ENCODE measurements at places on chromosomes 1 and 21. TPM values are rescaled to one million over a fixed set of nuclear protein-coding genes. Genes with fewer than 3 reads are reported as not detected.

DNA sequence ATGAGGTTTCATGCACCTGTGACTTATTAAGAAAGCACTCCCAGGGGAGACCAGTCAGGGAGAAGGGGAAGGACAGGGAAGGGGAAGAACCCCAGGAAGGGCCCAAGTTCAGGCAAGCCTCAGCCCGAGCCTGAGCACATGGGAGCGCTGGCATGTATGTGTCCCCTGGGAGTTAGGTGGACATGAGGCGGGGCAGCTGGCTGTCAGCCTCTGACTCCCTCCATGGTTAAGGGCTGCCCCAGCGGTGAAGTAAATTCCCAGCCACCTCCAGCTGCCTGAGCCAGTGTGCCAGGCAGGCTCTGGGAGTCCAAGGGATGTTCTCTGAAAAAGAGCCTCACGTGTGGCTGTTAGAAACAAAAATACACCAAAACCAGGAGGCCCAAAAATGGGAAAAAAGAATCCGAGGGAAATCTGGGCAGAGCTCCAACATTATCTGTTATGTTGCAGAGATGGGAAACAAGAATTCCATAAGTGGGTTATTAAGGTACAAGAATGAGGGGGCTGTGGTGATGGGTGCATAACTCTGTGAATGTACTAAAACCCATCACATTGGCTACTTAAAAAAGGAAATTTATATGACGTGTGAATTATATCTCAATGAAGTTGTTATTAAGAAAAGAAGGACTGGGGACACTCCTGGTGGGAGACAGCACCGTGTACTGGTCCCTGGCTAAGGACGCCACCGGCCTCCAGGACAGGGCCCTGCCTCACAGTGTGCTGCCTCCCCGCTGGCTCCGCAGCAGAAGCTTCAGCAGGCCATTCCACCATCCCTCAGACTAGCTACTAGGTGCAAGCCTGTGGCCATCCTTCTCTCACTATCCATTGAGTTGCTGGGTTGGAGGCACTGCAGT is 18.7 kb downstream of the DMRTB1 start:
- DNase-seq, result no peak

ZFYVE9 gene
- total RNA-seq, result 79.1 TPM

SFN gene
- total RNA-seq, result under 0.01 TPM

DNA sequence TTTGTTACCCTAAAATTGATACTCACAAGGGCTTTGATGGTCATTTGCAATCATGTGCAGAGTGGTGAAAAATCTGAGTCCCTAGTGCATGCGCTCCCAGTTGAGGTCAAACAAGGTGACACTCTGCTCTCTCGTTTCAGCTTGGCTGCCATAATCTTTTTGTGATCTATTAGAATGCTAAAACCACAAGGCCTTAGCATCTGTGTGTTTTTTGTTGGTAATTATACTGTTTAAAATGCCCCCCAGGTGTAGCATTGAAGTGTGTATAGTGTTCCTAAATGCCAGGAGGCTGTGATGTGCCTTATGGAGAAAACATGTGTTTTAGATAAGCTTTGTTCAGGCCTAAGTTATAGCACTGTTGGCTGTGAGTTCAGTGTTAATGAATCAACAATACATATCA is 89.3 kb downstream of the PLD5 start:
- no peak for DNase-seq

DCST2 gene
- total RNA-seq, result under 0.01 TPM

DNA sequence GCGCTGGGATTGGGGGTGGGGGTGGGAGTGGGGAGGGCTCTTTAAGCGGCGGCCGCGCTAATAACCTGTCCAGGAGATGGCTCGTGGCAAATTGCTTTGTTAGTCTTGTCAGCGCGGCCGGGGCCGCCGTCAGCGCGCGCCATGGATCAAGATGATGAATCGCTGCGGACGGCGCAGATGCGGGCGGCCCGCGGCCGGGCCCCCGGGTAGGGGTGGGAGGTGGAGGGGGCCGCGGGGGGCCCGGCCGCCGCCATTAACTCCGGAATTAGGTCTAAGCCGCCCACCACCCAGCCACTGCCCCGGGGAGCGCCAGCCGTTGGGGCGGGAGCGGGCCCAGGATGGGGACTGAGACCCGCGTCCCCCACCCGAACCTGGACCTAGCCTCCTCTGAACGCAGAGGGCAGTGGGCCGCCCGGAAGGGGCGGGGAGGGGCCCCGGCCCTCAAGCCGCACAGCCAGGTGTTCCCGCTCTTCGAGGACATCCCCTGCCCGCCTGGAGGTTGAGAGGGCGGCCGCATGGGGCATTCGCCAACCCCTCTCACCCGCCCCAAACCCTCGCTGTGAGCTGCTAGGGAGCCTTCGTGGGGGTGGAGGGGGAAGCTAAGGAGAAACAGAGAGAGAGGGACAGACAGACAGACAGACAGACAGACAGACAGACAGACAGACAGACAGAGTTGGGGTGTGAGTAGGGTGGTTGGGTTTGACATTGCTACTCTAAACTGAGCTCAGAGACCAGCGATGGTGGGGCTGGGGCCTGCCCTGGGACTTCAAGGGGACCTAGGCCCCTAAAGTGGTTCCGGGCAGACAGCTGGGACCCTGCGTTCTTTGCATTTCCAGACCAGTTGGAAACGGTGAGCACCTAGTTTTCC is 3.8 kb upstream of the DMBX1 start:
- no peak for DNase-seq

DNA sequence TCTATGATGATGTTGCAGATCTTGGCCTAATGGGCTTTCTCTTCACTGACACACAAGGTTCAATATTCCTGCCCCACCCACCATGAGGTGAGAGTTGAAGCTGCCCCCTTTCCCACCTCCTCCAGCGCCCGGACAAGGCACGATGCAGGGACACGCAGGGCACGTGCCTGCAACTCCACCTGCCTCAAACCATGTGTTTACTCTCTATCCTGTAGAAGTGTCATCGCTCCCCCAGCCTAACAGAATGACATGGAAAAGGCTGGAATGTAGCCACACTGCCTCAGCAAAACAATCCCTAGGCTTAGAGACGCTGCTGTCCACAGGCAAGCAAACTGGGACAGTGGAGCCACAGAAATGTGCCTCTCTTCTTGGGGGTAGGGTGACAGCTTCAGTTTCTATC is 92.9 kb upstream of the SOD1 start:
- no peak for DNase-seq

DNA sequence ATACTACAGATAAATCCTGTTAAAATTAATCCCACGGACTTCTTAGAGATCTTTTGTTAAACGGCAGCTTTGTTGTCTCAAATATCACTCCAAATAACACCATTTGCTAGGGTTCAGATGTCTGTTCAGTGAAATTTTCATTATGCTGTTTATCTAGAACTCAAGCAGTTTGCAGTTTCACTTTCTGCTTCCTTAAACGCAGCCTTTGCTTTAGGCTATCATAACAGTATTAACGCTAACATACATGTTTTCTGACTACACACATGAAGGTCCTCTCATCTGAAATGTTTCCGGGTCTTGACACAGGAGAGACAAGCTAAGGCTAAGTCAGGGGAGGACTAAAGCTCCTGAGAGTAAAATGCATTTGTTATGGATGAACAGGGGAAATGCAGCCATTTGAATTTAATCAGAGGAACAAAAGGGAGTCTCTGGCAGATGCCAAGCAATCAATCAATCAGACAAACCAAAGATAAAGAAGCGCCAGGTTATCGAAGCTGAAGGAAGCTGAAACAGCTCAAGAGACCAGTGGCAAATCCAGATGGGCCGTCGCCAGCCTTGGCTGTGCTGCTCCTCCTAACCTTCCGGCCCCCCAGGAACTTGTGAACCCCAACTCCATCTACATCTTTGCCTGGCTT is 16.9 kb downstream of the CCSAP start:
- DNase-seq, result no peak

DNA sequence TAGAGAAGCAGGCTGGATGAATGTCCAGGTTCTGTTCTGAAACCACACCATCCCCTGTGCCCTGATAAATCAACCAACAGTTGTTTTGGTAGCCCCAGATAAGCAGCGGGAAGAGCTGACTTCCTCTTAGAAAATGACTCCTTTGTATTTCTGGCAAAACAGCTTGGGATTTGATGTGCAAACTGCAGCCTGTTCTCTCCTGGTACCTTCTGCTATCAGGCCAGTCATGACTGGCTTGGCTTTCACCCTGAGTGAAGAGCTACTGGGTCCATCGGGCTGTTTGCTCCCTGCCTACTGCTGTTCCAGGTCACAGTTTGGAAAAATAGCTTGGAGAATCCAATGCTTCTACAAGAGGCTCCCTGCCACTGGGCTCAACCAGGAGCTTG is 116.8 kb downstream of the DTL start:
- no peak for DNase-seq

DNA sequence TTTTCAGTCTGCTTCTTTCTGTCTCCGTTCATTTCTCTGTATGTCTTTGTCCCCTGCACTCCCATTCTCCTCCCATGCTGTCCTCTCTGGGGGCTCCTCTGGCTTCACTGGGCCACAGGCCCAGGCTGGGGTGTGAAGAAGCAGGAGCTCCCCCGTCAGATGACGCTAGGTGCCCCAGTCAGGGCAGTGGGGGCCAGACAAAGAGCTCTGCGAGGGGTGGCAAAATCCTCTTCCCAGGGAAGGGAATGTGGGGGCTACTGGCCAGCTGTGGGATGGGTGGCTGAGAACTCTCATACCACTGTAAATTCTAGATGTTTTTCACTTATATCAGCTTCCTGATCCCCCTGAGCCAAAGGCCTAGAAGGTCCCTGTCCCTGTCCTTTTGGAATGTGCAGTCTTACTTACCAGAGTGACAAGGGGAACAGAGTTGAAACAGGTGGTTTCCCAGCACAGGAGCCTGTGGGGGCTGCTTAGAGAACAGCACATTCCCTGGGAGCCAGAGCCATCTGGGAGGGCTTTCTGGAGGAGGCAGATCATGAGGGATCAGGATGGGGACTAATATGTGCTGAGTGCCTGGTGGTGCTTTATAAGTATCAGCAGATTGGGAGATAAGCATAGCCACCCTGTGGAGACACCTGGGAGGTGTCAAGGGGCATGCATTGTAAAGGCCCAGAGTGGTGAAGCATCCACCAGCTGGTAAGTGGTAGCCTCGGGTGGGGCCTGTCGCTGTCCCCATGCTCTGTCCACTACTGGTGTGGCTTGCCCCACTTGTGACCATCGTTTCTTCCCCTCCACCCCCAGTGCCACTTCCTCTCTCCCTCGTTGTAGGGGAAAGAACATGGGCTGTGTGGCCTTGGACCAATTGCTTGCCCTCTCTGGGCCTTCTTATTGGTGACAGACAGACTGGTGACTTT is 10.1 kb upstream of the PADI1 start:
- DNase-seq, result no peak

DNA sequence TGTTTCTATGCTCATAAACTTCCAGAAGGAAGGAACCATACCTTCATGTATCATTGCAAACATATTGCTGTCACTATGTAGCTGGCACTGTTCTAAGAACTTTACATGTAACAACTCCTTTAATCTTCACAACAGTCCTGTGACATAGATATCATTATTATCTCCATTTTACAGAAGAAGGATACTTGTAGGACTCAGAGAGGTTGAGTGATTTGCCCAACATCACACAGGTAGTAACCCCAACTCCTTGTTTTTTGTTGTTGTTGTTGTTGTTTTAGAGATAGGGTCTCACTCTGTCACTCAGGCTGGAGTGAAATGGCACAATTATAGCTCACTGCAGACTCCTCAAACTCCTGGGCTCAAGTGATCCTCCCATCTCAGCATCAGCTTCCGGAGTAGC is 7.6 kb upstream of the TRIT1 start:
- DNase-seq, result no peak

C1orf141 gene
- under 0.01 TPM for total RNA-seq

DNA sequence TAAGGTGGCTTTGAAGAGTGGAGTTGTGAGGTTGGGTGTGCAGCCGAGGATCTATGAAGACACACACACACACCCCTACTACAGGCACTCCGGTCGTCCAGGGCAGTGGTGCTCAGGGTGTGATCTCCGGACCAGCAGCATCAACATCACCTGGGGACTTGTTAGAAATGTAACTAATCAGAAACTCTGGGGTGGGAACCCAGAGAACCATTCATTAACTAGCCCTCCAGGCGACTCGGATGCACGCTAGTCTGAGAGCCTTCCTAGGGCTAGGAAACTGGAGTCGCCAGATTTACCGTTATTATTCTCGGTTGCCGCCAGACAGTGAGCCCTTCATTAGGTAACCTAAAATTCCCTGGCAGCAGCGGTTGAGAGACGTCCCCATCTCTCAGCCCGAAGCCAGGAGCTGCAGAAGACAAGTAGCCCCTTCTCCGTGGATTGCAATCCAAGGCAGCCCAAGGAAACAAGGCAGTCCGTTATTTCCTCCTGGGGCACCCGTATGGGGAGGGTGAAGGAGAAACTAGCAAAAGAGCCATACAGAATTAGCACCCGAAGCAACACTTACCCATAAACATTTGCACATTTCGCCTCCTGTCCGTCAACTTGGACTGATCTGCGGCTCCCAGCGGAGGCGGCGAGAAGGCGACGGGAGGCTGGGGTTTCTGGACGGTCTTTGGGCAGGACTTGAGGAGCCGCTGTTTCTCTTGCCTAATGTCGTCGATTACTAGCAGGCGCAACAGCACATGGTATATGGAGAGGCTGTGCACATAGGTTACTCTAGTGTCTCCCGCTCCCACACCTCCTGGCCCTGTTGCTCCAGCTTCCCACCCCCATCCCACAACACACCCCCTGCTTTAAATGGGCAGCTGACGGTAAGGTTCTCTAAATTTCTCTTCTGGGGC is 2.9 kb upstream of the CCN1 start:
- DNase-seq, result no peak
